Fibroblast of upper back skin (primary cell): ENCODE measurements at places on chromosomes 7 and 10.
A peak's percentile ranks its signal among the peaks of the same experiment; 100 is the strongest.

GRCh38 chr10:73922864-73923133, 11.9 kb downstream of the PLAU start:
- no peak for DNase-seq

GRCh38 chr7:159078193-159078910, 66.3 kb downstream of the VIPR2 start:
- no peak for DNase-seq

DNA sequence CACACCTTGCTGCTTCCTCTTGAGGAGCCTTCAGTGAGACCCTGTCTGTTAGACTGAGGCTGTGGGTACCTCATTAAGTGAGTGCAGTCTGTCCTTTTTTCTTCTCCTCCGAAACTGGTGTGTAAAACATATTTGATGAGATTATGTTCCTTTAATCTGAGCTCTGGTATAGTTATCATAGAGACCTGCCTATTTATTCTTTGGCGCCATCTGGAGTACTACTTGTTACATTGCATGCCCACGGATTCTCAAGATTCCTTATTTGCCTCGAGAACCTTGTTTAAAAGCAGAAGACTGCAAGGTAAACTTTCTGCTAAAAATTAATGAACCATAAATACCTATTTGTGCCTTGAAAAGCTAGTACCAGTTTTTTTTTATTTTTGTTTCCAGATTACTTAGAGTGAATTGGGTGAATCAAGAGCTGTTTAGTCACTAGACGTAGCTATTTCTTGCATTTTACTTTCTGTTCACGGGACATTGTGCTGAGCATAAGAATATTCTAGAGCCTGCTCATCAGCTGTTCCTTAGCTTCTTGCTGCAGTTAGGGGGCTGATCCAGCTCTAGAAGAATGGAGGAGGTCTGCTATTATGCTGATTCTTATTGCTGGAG, 16.9 kb upstream of the STMP1 start:
- peak; percentile 45 for DNase-seq

GRCh38 chr7:50556247-50556991, 8.8 kb downstream of the DDC start:
- DNase-seq = no peak

- DNase-seq = no peak
These were observed 31.0 kb downstream of the TNKS2 start for GRCh38 chr10:91829268-91829667.

GRCh38 chr7:149381245-149381644, 79.6 kb downstream of the ZNF777 start:
- DNase-seq = no peak

GRCh38 chr7:49892481-49892880, 119.0 kb downstream of the VWC2 start:
- no peak for DNase-seq

DNA sequence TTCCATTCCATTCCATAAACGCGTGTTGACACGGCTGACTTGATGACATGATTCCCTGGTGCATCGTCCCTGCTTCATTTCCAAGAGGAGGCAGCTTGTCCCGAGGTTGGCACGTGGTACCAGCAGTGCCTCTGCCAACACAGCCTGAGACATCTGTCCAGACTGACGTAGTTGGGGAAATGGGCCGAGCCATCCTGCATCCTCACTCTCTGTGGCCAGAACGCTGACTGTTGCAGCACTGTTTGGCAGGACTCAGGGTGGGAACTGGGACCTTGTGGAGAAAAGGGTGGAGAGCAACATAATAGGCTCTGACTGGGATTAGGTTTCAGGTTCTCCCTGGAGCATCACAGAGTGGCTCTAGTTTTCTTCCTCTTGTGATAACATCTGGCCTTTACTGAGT, 118.6 kb upstream of the BTBD16 start:
- DNase-seq = peak; percentile 43
